Nucleus accumbens (tissue), 56 donors: ENCODE measurements at places on chromosomes 12 and 14.

- no peak for DNase-seq
Observed at GRCh38 chr12:51025338-51025835, 797 bp downstream of the SLC11A2 start.

GRCh38 chr14:22623047-22623446 is 21.1 kb downstream of the OR6J1 start:
- DNase-seq = no peak

DNA sequence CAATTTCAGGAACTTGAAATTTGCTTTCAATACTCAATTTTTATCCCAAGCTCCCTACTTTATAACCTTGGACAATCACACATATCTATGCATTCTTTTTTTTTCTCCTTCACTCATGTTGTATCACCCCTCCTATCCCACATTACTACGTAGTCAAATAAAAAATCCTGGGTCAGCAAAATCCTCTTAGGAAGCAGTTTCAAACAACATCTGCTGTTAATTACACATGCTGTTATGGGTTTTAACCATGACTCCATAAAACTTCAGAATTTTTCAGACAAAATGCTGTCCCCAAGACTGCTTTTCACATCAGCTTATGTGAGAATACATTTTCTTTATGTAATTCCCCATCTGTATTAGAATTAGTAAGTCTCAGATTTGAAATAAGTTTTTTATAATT is 61.7 kb downstream of the LRFN5 start:
- DNase-seq = no peak

- DNase-seq = no peak
Observed at GRCh38 chr12:88951860-88952561, 371.7 kb upstream of the KITLG start.

GRCh38 chr14:99287269-99287942 is 15.4 kb upstream of the BCL11B start:
- DNase-seq = no peak

DNA sequence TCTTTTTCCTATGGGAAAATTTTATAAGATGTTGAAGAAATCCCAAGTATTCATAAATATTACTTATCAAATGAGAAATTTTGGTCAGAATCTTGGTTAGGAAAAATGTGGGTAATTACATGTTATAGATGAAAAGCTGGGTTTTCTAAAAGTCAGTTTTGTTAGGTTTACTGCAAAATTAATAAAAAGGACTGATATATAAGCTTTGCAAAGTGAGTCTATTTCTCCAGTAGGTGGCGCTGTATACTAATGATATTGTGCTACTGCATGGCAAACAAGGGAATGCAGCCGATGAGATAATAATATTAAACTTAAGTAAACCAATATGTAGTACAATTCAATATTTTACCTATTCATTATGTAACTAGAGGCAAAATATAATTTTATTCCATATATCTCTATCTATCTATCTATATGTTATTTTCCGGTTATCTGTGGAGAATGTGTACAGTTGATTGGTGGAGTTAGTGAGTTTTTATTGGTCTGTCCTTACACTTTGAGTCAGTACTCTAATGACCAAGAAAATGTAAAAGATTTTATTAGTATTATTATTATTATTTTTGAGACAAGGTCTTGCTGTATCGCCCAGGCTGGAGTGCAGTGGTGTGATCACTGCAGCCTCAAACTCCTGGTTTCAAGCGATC is 32.9 kb downstream of the MIPOL1 start:
- DNase-seq = no peak

DNA sequence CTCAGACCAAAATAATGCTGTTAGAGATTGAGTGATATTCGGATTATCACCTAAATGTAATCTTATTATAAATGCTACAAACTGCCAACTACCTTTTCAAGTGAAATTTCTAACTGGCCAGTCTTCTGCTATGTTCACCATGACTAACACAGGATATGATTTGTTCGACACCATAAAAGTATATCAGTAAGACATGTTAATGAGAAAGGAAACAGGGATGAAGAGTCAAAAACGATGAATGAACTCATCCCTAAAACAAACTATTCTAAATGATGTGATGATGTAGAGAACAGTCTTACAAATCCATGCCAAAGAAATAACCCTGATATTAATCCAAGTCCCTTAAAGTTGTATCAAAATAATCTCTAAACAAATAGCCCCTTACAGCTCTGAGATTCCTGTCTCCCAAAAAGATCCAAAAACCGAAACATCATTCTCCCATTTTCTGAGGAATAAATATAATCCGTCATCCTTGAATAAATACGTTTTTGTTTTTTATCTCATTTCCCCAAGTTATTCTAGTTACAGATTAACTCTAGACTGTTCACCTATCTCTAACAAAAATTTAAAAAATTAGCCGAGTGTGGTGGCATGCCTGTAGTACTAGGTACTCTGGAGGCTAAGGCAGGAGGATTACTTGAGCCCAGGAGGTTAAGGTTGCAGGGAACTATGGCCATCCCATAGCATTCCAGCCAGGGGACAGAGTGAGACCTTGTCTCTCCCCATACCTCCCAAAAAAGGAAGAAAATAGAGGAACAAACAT is 9.1 kb downstream of the SCAF11 start:
- DNase-seq = no peak

DNA sequence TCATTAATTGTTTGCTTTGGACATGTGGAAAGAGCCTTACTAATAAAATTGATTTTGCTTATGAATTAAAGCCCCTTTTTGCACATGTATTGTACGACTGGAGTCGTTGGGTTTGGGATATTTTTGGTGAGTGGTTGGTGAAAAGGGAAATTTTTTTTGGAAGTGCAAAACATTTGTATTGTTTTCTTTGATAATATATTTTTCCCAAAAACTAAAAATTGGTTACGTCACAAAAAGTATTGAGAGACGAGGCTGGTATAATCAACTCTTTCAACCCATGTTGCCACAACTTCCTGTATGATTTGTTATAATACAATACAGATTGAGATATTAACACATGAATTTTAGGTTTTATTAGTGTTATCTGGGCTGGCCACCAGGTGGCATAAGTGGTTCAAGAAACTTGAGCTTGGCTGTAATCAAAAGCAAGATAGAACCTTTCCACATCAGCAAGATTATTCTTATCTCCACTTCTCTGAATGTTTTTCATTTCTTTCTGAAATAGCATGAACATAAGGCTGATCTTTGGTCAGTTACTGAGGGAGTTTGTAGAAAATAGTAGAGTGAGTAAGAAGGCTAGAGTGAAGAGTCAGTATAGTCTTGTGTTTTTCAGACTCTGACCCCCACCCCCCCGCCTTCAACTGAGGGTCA is 8.7 kb downstream of the NGDN start:
- no peak for DNase-seq

- no peak for DNase-seq
Observed at GRCh38 chr12:112413855-112414625, 4.6 kb upstream of the RPL6 start.

GRCh38 chr12:13597166-13597565 is 384.2 kb downstream of the GRIN2B start:
- no peak for DNase-seq

DNA sequence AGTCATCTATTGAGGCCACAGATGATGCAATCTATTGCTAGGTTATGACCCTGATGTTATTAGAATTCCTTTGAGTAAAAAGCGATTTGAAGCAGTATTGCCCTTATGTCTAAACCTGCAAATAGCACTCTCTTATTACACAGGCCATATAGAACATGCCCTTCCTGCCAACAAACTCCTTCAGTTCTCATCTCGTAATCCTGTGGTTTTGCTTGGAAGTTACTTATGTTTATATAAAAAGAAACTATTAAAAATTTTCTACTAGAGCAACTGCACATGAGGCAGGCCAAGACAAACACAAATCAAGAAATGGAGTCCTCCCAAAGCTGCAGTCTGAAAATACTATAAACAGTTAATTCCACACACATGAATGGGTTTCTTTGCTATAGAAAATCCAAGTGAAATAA is 1200.2 kb downstream of the LRFN5 start:
- no peak for DNase-seq

- no peak for DNase-seq
Observed at GRCh38 chr14:59341858-59342477, 123.2 kb downstream of the GPR135 start.

DNA sequence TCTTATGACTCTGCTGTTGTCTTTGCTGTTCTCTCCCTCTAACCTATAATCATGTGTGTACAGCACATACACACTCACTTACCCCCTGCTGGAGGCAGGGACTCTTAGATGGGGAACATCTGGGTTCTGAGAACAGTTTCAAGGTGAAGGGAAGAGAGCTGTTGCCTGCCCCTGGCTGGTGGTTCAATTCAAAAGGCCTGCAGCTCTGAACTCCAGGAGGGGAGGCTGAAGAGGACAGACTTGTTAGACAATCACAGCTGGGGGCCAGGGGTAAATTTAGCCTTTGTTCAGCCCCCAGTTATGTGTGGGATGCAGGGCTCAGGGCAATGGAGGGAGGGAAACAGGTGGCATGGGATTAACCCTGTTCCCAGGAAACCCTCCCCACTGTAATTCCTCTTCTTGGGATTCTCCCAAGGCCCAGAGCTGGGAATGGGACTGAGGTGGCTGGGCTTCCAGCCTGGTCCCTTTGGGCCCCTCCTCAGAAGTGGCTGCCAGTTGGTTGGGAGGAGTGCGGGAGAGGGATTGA is 1.9 kb downstream of the MYL6B start:
- no peak for DNase-seq

GRCh38 chr12:124109760-124110159 is 136.7 kb downstream of the ZNF664 start:
- DNase-seq = no peak

- DNase-seq = no peak
Observed at GRCh38 chr14:37508503-37508902, 86.5 kb downstream of the FOXA1 start.

- no peak for DNase-seq
Observed at GRCh38 chr12:34406996-34407300, 384.7 kb downstream of the ALG10 start.

- no peak for DNase-seq
Observed at GRCh38 chr12:34404377-34405285, 382.3 kb downstream of the ALG10 start.

DNA sequence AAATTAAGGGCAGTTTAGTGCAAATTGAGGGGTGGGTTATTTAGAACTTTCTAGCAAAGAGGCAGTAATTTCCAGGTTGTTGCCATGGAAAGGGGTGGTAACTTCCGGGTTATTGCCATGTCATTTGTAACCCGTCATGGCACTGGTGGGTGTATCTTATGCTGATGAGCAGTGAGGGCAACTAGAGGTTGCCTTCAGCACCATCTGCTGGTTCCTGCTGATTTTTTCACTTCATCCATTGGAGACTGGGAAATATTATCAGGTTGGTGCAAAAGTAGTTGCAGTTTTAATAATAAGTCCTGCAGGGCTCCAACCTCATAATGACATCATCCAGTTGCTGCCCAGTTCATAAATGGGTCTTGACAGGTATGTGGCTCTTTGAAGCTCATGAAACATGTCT is 24.4 kb upstream of the SERPINA4 start:
- DNase-seq = no peak

- no peak for DNase-seq
Observed at GRCh38 chr12:108207791-108208730, 79.0 kb downstream of the WSCD2 start.
